Stimulated activated CD8-positive, alpha-beta memory T cell treated with anti-CD3 and anti-CD28 coated beads, Interleukin-15, amount 100 ng/mL, for 1 hour (primary cell): ENCODE measurements at places on chromosomes 2 and 18.

DNA sequence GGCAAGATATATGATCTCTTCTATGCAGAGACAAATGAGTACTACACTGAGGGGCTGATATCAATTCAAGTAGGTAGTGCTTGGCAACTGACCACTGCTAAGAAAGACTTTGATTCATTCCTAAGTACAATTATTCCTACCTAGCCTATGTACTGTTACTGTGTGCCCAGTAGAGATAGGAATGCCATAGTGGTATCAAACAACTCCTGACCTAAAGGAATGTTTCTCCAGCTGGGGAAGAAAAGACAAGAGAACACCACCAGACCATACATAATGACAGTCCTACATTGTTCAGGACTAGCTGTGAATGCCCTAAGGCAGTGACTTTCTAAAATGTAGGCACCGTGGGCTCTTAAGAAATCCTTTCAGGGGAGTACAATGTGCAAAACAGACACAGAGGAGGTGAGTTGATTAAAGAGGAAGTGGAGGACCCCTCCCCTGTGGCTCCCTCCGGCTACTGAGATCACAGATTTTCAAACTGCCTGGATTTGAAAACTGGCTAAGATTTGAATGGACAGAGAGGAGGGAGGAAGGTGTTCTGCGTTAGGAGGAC is 89.1 kb downstream of the ANTXR1 start:
- no peak for DNase-seq

GRCh38 chr2:148350199-148350598 is 294.4 kb upstream of the EPC2 start:
- no peak for DNase-seq

DNA sequence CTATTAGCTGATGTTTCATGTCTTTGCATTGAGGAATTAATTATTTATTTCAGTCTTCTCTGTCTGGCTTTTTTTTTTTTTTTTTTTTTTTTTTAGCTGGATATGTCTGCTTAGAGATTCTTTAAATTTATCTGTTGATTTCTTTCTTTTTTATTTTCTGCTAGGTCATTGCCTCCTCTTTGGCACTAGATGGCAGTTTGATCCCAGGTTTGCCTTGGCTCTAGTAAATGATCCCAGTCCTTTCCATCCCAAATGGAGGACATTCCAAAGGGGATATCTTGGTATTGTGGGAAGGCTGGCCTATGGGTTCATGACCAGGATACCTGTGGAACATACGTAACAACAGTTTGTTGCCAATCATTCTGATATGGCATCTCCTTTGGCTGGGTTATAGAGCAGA is 339.5 kb upstream of the GCFC2 start:
- DNase-seq = no peak

- no peak for DNase-seq
These were observed 69.8 kb downstream of the REV1 start for GRCh38 chr2:99420031-99420430.

- DNase-seq = no peak
These were observed 9.6 kb upstream of the ALS2 start for GRCh38 chr2:201790291-201790690.

- no peak for DNase-seq
These were observed 522.0 kb downstream of the SPAG16 start for GRCh38 chr2:213806125-213806726.

DNA sequence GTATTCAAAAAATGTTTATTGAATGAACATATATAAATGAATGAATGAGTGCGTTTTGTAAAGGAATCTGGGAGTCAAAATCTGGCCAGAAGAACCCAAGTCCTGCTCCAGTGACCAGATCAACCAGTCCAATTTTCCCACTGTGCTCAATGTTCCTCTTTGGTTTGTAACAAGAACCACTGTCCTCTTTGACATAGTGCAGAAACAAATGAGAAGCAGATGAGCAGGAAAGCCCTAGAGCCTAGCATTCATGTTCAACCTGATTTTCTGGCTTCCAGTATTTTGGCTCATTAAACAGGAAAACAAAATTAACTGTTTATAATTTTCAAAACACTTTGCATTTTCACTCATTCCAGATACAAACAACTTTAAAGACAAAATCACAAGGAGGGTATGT is 23.2 kb downstream of the FAM124B start:
- no peak for DNase-seq

DNA sequence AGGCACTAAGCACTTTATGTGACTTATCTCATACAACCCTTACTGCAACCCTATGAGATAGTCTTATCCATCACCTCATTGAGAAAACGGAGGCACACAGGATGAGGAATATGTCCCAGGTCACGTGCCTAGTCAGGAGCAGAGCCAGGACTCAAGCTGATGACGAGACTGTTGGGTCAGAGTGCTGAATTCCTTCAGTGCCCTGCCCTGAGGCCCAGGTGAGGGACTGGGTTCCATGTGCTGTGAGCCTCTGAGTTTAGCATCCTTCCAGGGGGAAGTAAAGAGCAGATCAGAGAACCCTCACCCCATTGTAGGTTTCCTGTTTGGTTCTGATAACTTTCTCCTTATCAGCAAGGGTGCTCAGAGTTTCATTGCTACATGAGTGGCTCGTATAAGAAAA is 11.7 kb upstream of the EDAR start:
- DNase-seq = no peak

GRCh38 chr2:147806846-147807245 is 38.0 kb upstream of the ACVR2A start:
- DNase-seq = no peak

- no peak for DNase-seq
These were observed 1.8 kb downstream of the METTL5 start for GRCh38 chr2:169822785-169823392.

- DNase-seq = no peak
These were observed 473.5 kb downstream of the TMEM182 start for GRCh38 chr2:103235283-103235682.

DNA sequence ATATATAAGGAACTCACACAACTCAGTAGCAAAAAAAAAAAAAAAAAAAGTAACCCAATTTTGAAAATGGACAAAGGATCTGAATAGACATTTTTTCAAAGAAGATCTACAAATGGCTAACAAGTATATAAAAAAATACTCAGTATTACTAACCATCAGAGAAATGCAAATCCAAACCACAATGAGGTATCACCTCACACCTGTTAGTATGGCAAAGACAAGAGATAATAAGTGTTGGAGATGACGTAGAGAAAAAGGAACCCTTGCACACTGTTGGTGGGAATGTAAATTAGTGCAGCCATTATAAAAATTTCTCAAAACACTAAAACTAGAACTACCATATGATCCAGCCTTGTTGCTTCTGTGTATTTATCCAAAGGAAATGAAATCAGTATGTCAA is 5.8 kb upstream of the CNDP1 start:
- no peak for DNase-seq

DNA sequence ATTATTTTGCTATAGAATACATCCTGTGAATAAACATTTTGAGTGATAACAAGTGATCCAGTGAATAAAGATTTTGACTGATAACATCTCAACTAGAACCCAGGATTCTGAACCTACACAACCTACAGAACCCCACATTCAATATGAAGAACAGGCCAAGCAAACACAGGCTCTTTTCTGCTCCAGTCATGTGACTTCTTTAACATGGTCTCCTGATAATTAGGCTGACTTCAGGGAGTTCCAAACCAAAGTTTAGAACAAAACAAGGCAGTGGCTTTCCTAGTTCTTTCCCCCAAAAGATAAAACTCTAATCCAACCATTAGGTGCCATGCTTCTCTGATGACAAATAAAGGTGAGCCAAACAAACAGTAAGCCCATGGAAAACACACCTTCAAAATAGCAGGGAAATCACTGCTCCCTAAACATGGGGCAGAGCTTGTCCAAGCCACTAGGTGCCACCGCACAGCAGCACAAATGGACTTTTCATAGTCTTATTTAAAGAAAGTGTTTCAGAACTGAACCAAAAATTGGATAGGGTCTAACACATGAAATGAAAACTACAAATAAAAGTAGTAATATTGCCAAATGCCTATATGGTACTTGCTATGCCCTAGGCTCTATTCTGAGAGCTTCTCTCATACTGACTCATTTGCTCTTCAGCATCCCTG is 95.3 kb downstream of the EVA1A start:
- DNase-seq = no peak

- DNase-seq = no peak
These were observed 189.8 kb downstream of the LTBP1 start for GRCh38 chr2:33136566-33136965.

DNA sequence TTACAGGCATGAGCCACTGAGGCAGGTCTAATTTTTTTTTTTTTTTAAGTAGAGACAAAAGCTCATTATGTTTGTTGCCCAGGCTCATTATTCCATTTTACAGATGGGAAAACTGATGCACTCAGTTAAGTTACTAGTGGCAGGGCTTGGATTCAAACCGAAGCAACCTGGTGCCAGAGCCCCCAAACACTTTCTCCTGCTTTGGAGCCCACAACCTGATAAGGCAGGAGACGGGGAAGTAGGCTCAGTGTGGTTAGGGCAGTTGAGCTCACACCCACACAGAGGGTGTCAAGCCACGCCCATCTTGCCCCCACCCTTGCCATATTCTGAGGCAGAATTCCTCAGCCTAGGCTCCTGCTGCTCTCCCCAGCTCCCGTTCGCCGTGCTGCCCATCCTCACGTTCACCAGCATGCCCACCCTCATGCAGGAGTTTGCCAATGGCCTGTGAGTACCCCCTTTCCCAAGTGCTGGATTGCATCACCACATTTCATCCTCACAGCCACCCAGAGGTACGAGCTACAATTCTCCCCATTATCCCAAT is 5.8 kb upstream of the CTDSP1 start:
- DNase-seq = no peak

GRCh38 chr2:32135409-32135808 is 30.3 kb upstream of the SLC30A6 start:
- DNase-seq = no peak

- no peak for DNase-seq
These were observed 54.0 kb upstream of the GPR75 start for GRCh38 chr2:53913721-53914120.

- no peak for DNase-seq
These were observed 5.9 kb upstream of the FN1 start for GRCh38 chr2:215441560-215442400.

- DNase-seq = no peak
These were observed 675.3 kb downstream of the TMEM182 start for GRCh38 chr2:103437161-103437560.

DNA sequence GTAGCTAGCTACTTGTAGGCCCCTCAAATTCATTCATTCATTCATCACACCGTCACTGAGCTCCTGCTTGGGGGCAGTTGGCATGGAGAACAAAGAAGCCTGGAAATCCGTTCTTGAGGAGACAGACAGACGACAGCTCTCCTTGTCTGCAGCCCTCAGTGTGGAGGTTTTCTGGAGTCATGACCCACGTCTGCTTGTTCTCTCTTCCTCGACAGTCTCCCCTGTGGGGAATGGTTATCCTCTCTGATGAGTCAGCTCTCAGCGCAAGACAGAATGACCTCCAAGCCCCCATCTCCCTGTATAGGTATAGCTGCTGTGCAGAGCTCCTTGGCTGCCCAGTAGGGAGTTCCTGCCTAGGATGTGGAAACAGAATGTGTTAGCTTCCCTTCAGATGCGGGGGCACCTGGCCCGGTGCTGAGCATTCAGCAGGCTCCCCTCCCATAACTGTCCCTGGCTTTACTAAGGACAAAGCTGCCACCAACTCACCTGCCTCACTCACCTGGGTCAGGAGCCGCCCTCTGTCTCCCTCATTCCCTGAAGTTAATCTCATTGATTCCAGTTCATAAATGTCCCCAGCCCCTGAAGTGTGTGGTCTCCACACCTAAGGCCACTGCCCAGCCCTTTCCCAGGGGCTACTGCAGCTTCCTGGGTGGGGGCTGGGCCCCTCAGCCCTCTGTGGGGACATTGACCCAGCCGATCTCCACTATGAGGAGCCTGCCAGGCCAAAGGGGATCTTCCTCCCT is 124.7 kb downstream of the ACKR3 start:
- DNase-seq = no peak

DNA sequence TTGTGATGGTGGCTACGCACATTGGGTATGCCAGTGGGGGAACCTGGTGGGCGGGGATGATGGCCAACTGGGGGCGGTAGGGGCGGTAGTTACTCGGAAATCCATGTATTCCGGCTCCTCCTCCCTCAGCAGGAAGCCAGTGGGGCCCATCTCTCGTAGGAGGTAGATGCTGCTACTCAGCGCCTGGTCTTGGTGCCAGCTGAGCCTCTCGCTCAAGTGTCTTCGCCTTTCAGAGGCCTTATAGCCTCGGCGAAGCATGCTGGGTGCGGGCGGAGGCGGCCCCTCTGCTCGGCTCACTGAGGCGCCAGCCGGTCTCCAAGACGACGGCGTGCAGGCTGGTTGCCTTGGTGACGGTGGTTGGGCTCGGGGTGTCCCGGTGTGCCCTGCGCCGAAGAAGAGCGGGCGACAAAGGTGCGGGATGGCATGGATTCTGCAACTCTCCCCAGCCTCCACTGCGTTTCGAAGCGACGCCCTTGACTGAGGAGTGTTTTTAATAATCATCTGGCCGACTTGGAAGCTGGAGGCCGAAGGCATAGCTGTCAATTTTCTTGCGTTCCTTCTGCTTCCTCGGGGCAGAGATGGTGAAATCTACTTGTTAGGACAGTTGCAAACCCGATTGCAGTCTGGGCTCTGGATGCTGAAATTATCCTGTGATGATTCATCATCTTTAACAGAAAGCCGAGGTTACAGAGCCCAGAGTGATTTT is at the start of gene ZSWIM2:
Gene ZSWIM2, minus strand, starts transcription at position 298 of the 706 bp plus-strand sequence. Its CDS starts 40 bp downstream, at position 258.
- no peak for DNase-seq

DNA sequence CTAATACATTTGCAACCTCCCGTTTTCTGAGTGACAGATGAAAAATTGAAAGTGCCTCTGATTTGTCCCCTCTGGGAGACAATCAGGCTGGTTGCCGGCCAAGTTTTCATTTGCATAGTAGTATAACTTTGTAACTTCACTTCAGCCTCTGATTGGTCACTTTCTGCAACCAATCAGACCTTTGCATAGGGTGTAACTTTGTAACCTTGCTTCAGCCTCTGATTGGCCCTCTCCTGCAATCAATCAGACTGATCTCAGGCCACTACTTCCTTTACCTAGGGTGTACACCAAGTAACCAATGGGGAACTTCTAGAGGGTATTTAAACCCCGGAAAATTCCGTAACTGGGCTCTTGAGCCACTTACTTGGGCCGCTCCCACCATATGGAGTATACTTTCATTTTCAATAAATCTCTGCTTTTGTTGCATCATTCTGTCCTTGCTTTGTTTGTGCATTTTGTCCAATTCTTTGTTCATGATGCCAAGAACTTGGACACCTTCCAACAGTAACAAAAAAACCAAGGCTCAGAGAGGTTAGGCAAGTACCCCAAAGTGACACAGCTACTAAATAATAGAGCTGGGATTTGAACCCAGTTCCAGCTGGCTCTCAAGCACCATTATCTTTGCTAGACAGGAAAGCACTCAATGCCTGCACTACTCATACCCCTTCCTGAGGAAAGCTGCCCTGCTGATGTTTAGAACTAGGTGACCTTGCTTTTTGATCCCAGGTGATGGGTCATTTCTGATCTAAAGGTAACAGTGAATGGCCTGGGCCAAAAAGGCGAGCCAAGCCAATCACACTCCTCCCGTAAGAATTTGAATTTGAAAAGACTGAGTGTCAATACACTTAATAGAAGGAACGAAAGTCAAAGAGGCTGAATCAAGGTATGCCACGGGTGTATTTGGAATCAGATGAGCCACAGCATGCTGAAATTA is 10.9 kb upstream of the MYOM1 start:
- DNase-seq = no peak

- DNase-seq = no peak
These were observed 416.6 kb downstream of the HRH4 start for GRCh38 chr18:24877066-24877465.
